Brain microvascular endothelial cell (primary cell): ENCODE measurements at places on chromosomes 7 and 10.

DNA sequence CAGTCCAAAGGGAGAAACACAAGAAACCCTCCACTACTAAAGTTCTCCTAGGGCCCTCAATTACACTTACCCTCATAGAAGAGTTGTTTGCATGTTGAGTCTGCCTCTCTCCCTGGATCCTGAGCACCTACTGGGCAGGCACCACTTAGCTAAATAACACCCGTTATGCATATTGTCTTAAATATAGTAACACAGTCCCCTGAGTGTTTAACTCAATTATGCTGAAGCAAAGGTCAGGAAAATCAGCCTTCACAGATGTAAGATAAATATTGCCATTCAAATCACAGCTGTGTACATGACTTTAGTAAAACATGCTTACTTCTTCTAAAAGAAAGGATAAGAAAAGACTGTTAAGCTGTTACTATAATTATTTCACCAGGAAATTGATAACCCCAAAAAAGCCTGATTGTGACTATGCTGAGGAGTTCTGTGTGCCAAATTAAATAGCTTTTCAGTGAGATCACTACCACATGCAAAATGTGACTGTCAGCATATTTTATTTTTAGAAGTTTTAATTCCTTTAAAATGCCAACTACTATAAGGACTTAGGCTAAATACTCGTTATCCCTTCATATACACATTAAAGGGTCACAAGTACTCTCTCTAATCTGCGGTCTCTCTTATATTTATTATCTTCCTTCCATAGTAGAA lies 733.9 kb upstream of the PHF14 start:
- no peak for DNase-seq

- DNase-seq = peak; percentile 14
Measured at GRCh38 chr7:43905956-43906330, 453 bp downstream of the URGCP start.

DNA sequence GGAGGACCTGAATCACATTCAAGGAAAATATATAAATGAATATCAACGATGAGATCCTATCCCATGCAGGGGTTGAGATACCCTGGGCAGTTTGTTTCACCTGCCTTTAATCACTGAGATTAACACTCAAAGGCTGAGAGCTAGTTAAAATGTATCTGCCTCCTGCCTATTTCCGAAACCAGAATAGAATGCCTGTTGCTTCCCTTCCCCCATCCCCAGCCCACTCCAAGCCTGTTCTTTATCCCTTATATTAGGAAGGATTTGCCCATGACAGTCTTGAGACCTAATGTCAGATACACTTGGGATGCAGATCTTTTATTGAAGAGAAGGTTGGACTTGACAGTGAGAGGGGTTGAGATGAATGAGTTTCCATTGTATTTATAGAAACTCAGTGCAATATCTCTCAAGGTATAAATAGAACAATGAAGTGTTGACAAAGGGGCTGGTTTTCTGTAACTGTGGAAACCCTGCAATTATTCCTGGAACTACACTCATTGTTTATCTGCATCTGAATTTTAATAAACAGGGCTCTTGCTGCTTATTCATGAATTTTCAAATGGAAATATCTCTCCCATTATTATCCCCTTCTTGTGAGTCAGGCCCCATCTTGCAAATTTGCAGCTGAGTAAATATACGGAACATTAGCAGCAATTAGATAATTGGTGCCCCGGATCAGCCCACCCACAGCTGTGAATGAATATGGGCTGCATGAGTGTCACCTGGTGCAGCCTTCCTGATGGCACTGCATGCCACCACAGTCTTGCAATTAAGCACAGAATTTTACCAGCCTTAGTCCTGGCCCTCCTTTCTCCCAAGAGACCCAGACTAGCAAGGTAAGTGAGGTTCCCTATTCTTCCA lies 66.7 kb downstream of the SORCS3 start:
- no peak for DNase-seq

DNA sequence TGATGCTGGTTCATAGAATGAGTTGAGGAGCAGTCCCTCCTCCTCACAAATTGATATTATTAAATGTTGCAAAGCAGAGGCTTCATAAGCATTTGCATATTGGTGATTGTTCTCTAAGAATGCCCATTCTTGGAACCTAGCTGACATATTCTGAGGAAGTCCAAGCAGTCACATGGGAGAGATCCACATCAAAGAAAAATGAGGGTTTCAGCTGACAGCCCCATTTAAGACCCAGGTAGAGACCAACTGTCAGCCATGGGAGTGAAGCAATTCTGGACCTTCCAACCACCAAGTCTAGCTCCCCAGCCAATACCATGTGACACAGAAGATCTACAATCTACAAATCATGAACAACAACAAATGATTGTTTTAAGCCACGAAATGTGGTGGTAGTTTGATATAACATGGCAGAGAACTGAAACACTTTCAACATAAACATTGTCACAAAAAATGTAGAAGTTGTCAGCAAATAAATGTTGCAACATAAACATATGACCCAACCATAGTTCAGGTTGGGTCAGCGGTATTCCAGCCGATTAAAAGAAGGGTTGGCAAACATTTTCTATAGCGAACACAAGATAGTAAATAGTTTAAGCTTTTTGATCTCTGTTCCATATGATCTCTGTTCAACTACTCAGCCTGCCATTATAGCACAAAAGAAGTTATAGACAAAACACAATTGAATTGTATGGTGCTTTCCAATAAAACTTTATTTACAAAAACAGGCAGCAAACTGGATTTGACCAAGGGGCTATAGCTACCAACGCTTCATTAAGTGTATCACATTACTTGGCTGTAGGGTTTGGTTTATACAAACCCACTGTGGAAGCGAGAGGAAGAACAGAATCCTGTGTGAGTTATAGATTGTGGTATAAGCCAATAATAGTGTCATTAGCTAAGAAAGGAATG lies 41.4 kb upstream of the MPP7 start:
- DNase-seq = no peak

DNA sequence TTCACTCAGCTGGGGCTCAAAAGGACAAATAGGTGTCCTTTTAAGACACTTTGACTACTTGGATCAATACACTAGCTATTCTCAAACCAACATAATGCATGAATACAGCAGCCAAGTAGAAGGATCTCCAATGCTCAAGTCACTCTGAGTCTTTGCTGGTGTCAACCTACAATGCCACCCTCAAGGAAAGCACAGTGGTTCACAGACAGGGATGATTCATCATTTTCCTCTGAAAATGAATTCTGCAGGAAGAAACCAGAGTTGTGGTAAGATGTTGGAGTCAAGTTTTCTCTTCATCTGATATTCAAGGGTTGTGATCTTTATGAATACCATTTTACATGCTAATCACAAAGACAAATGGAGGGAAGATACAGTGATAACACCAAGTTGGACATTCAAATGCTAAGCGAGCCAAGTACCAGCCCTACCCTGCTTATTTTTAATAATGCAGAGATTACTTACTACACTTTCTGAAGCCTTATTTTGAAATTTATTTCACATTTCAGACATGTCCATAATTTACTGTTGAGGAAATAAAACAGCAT lies 143.1 kb upstream of the FGFR2 start:
- peak; percentile 11 for DNase-seq

DNA sequence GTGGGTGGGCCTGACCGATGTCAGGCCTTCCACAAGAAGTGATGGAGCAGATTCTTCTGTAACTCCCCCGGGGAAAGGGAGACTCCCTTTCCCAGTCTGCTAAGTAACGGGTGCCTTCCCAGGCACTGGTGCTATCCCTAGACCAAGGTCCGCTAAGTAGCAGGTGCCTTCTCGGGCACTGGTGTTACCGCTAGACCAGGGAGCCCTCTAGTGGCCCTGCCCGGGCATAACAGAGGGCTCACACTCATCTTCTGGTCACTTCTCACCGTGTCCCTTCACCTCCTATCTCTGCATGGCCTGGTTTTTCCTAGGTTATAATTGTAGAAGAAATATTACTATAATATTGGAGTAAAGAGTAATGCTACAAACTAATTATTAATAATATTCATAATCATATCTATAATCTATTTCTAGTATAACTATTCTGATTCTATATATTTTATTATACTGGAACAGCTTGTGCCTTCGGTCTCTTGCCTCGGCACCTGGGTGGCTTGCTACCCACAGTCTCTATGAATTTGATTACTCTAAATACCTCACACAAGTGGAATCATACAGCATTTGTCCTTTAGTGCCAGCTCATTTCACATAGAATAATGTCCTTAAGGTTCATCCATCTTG lies 1378.7 kb downstream of the XPNPEP1 start:
- DNase-seq = peak; percentile 34

- no peak for DNase-seq
Measured at GRCh38 chr10:88728107-88728763, 22.2 kb downstream of the LIPK start.

DNA sequence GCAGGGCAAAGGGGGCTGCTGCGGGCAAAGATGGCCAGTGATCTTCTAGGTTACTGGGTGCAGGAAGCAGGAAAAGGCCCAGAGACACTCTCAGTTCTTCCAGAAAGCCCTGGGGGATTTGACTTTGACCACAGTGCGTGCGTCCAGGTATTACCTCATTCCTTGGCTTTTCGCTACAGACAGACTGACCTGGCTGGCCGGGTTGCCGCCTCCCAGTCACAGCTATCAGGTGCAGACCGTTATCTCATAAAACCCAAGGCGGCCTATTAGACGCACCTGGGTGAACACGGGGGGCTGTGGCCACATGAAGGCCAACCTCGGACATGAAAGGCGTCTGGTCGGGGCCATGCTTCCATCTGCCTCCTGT lies 80.3 kb downstream of the FOXL3 start:
- no peak for DNase-seq

DNA sequence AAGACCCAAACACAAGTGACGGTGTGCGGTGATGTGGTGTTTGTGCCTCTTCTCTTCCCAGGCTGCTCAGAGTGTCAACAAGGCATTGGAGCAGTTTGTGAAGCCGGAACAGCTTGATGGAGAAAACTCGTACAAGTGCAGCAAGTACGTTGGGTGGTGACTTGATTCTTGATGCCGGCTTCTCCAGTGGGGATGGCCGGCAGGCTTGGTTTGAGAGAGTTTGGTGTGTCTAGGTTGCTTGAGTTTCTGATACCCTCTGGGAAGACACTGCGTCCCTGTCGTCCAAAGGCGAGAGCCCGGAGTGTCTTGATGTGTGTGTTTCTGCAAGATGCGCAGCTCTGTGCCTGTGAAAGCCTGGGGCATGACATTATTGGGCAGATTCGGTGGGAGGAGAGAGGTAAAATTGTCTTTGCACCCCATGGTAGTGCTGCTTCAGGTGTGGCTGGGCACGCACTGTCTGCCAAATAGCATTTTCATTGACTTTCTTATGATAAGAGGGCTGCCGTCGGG lies 111.8 kb downstream of the ANKRD61 start:
- DNase-seq = no peak

DNA sequence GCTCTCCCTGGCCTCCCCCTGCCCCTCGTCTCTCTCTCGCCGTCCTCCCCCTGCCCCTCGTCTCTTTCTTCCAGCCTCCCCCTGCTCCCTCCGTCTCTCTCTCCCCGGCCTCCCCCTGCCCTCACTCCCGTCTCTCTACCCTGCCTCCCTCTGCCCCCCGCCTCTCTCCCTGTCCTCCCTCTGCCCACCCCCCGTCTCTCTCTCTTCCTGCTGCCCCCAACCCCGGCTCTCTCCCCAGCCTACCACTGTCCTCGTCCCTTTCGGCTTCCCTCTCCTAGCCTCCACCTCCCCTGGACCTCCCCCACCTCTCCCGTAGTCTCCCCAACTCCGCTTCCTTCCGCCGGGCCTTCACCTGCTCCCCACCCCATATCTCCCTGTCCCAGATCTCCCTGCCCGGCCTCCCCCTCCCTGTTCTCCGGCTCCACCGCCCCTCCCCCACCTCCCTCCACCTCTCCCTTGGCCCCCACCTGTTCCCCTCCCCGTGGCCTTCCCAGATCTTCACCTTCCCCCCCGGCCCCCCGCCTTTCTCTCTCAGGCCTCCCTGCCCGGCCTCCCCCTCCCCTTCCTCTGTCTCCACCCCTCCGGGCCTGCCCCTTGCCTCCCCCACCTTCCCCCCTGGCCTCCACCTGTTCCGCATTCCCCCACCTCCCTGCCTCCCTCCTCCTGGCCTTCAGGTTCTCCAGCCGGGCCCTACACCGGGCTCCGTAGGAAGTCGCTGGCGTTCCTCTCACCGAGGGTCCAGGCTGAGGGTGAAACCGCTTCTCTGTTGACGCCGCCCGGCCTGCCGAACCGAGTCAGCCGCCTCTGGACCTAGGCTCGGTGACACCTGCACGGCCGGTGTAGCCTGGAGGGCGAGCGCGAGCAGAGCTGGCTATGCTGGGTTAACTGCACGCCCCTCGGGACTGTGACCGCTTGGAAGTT lies 1.2 kb downstream of the GET4 start:
- DNase-seq = no peak

GRCh38 chr7:73521636-73522104 lies 423 bp downstream of the BAZ1B start:
- no peak for DNase-seq

DNA sequence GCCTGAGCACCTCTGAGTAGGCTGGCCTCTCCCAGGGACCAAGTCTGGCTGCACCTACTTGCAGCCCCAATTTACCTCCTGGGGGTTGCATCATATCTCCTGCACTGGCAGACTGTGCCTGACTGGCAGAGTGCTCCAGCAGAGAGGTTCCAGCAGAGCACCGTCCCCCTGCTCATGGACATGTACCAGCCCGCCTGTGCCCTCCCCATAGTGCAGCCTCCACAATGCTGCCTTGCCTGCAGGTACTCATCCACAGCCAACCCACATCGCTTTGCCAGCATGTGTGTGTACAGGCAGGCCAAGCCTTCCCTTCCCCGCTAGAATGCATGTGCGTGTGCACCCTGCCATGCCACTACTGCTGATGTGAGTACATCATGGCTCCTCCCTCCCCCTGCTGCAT lies 105.5 kb upstream of the NPSR1 start:
- no peak for DNase-seq

DNA sequence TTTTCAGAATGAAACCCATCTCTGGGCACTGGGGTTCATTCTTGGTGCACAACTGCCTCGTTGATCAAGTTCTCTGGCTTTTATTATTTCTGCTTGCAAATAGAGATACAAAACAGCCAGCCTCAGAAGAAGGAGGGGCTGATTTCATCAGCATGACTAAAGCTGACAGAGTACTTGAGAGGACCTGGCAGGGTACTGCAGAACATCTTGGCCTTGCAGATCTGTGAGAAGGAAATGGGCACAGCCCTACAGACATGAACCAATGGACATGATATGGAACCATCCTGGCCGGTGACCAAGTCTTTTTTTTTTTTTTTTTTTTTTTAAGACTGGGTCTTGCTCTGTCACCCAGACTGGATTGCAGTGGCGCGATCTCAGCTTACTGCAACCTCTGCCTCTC lies 240.6 kb downstream of the VTI1A start:
- DNase-seq = peak; percentile 17

- DNase-seq = no peak
Measured at GRCh38 chr7:50266635-50267386, 37.7 kb upstream of the IKZF1 start.

DNA sequence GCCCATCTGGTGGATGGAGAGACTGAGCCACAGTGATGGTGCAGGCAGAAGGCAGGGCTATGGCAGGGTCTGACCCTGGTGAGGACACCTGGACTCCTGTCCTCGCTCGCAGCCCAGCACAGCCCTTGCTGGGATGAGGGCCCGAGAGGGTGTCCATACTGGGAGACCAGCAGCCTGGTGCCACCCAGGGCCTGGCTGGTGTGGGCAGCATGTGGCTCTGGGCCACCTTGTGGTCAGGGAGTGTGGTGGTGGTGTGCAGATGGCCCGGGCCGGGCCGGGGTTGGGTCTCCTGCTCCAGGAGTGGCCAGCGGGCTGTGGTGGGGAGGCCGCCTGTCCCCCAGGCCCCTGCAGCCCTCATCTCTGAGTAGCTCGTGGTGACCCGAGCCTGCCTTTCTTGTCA lies 14.9 kb downstream of the ADCY1 start:
- DNase-seq = no peak
